ENCODE measurements at places on chromosomes 2 and 18.

DNA sequence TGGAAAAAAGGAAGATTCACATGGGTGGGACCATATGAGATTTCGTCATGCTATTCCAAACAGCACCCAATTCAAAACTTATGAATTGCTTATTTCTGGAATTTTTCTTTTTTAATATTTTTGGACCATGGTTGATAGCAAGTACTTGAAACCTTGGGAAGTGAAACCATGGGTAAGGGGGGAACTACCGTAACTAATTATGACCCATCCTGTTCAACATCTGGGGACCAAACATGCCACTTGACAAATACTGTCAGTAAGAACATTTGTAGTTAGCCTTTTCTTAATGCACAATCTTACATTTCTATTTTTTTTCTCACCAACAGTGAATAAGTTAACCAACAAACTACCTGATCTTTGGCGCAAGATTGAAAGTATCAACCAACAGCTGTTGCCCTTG lies 105.7 kb upstream of the TTC39C start:
- no peak for DNase-seq

DNA sequence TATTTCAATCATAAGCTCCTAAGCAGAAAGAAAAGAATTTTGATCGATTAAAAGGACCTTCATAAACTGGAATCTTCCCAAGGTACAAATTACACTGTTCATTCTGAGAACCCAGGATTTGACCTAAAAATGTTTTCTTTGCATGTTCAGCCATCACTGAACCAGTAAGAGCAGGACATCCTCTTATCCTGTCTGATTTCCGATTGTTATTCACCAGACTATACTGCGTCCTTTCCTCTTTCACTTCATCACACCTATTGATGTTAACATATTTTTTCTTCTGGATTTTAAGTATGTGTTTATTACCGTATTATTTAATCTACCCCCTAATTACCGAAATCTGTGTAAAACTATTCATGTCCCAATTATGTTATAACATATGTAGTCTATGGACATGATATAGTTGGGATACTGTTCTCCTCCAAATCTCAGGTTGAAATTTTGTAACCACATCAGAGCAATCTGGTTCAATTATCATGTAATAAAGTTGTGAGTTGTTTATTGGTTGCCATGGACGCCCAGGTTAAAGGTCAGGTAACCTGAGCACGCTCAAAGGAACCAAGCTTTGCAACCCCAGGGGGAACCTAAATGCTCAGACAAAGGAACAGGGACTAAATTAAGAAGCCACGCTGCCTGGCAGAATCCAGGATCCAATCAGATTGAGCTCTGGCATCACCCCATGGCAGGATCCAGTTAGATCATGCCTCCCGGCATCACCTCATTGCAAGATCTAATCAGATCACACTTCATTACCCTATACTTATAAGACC lies 11.6 kb upstream of the TBC1D8 start:
- DNase-seq, result no peak

GRCh38 chr2:57936216-57936615 lies 110.4 kb upstream of the VRK2 start:
- no peak for DNase-seq

DNA sequence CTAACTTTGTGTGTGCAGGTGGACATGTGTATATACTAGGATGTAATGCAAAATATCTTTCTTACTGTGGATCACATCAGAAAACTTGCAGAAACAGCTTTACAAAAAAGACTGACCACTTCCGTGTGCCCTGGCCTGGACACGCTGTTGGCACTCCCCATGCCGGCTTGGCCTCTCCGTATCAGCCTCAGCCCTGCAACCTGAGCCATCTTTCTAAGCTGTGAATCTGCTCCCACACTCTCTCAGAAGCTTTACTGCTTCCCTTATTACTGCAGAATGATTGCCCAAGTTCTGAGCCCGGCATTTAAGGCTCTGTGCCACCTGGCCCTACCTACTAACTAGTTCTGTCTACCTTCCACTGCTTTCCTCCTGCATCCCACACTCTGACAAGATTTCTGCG lies 37.8 kb downstream of the MYO7B start:
- no peak for DNase-seq

GRCh38 chr2:204356151-204356641 lies 189.1 kb upstream of the PARD3B start:
- DNase-seq, result no peak

DNA sequence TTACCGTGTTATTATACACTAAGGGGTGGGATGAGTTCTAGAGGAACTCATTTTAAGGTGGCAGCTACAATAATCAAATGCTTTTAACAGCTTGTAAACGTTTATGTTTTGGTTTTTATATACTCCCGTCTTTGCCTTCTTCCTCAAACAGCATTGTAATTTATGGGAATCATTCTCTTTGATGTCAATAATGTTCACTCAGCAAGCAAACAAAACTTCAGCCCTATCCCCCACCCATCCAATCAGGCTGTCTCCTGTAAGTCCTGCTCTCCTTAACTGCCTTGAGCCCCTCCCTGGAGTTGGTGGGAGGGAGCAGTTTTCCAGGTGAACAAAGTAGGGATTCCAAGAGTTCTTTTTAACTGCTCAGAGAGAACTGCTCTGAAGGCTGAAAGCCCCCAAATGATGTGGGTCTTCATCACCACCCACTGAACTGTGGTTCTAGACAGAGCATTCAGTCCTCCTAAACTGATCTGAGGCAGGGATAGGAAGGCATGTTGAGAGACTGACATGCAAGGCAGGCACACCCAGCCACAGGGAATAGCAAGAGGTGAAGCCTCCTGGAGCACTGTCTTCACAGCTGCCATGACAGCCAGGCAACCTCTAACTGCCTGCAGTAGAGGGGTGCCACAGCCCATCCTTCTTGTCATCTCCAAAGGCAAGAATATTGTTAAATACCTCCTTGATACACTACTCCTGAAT lies 17.5 kb downstream of the MYO5B start:
- no peak for DNase-seq

- DNase-seq, result peak; percentile 28
Measured at GRCh38 chr2:111919794-111920608, 21.6 kb downstream of the MERTK start.

- DNase-seq, result peak; percentile 4
Measured at GRCh38 chr2:231615058-231615671, 22.5 kb downstream of the TEX44 start.

DNA sequence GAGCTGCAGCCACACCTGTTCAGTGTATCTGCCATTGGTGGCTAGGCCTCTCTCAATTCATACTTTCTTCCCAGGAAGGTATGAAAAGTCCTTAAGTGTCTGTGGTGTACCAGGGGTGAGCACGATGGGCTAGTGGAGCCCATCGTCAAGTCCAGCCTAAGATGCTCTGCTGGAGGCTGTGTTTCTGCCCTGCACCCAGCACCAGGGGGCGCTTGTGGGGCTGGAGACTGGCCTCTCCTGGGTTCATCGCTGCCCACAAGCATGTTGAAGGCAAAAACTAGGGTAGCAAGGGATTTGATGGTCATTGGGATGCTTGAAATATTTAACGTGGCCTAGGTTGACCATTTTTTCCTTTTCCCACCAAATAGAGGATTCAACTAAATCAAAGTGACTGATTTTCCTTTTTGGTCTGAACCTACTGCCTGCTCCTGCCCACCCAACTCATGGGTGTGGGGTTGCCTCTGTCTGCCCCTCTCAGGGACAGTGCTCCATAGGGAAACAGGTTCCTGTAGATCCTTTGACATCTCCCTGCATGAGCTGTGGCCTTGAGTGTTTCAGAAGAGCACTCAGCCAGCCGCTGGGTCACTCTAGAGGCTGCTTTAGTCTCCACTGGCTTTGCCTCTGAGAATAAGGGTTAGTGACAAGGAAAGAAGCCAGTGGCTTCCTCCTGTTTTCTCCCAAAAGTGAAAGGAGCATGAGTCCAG lies 59.0 kb downstream of the TPGS2 start:
- DNase-seq, result no peak

- no peak for DNase-seq
Measured at GRCh38 chr2:3142961-3143571, 234.6 kb downstream of the EIPR1 start.

DNA sequence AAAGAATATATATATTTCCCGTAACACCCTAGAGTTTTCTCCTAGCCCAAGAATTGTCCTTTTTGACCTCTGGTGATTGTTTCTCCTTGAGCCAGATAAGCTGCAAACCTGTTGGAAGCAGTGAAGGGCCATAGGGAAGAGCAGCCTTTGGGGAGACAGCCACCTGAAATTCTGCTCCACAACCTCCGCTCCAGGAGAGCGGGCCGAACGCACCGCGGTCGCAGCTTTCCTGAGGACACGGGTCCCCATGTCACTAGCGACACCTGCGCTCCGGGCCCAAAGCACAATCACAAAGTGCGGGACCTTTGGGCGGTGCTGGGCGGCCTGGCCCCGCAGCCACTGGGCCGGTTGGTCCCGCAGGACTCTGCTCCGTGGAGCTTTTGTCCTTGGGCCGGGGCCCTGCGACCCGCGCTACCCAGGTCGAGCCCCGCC lies 557 bp upstream of the DSG2 start:
- DNase-seq, result no peak

DNA sequence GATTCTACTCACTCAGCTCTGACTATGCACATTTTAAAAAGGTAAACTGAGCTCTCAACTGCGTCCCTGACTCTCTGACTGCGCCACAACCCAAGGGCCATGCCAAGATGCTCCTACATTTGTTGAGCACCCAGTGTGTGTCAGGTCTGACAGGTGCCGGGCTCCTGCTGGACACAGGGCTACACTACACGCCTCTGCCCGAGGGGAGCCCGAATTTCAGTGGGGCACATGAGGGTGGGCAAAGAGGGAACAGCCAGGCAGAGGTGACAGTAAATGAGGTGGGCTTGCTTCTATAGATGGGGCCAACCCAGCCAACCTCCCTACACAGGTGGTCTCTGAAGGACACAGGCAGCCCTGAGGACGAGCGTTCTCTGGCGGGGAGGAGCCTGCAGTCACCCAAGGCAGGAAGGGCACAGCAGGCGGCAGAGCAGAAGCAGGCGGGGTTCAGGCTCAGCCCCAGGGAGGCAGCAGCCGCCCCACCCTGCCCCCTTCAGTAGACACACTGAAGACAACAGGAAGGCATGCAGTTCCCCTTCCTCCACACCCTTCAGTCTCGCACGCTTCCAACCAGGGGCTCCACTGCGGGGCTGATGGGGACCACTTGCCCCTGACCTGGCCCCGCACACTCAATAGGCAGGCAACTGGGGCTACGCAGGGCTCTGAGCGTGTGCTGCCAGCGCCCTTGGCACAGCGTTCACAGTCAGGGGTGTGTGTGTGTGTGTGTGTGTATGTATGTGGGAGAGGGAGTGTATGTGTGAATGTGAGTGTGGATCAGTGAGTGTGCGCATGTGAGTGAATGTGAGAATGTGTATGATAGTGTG lies 98.4 kb downstream of the UXS1 start:
- DNase-seq, result peak; percentile 83

- no peak for DNase-seq
Measured at GRCh38 chr2:169009865-169010579, 21.1 kb downstream of the ABCB11 start.

DNA sequence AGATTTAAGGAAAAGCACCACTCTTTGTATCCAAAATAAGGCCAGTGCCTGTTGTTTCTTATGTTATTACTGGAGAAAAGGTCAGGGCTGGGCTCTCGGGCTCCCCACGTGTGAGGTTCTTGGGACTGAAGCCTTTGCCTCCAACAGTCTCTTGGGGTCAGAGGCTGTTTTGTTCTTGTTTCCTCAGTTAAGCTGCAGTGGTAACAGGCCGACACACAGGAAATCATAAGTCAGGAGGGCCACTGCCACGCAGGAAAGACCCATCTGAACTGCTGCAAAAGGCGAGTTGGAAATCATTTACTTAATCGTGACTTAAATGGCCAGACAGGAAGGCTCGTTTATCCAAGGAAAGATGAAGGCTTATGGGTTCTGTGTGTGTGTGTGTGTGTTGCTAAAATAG lies 30.3 kb upstream of the IL37 start:
- no peak for DNase-seq

- no peak for DNase-seq
Measured at GRCh38 chr18:805008-805754, 6.9 kb downstream of the YES1 start.

DNA sequence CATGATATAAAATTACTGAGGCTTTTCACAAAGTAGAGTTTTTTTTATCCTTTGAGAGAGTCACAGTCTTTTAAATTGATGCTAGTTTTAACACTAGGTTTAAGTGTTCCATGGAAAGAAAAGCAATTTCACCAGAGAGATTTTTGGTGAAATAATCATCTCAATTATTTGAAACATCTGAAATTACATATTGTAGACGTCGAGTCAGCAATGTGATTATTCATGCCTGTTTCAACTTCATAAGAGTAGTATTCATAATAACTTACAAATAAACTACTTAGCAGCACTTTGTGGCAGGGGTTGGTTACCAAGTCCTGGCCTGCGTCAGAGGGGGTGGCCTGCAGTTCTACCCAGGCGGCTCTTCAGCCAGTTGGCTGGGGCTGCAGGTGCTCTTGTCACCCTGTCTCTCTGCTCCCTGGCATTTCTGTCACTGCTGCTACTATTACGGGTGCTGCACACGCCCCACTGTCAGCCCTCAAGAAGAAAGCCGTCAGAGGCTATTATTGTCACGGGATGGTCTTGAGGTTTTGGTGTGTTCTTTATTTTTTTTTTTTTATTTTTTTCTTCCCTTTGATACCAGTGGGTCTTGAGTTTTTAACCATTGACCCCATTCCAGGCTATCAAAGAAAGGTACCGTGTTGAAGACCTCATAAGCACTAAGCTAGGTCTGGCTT lies 50.4 kb downstream of the MALT1 start:
- DNase-seq, result peak; percentile 17

- no peak for DNase-seq
Measured at GRCh38 chr2:65917986-65918385, 485.6 kb upstream of the SPRED2 start.

- no peak for DNase-seq
Measured at GRCh38 chr2:240836781-240837467, 16.9 kb upstream of the KIF1A start.
